ENCODE measurements at places on chromosomes 12 and 14.

GRCh38 chr12:61797266-61797665 lies 462.9 kb upstream of the USP15 start:
- no peak for DNase-seq

- no peak for DNase-seq
Measured at GRCh38 chr14:104288272-104288671, 149.9 kb downstream of the KIF26A start.

DNA sequence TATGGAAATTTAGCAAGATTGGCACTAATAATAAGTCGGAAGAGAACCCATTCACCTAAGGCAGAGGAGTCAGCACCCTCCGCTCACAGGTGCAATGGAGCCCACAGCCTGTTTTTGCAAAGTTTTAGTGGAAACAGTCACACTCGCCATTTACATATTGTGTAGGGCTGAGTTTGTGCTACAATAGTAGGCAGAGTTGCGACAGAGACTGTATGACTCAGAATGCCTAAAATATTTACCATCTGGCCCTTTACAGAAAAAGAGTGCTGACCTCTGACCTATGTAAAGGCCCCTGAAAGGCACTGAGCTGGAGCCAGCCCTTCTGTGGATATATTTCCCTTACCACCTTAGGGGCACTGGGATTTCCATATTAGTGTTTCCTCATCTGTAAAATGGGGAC lies 79.0 kb downstream of the PRIMA1 start:
- no peak for DNase-seq

- no peak for DNase-seq
Measured at GRCh38 chr14:91847693-91848092, 19.6 kb downstream of the TC2N start.

- DNase-seq = no peak
Measured at GRCh38 chr12:104154806-104155205, 16.8 kb upstream of the NFYB start.

DNA sequence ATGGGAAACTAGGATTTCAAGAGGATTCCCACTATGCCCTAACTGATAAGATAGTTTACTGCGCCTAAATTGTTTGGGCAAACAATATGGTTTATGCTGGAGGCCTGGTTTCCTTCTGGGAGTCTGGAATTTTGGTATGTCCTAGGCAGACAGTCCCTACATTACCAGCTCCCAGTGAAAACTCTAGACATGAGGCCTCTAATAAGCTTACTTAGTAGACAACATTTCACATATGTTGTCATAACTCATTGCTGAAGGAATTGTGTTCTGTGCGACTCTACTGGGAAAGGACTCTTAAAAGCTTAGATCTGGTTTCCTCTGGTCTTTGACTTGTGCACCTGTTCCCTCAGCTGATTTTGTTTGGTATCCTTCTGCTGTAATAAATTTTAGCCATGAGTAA lies 18.0 kb upstream of the PRPF39 start:
- DNase-seq = no peak

DNA sequence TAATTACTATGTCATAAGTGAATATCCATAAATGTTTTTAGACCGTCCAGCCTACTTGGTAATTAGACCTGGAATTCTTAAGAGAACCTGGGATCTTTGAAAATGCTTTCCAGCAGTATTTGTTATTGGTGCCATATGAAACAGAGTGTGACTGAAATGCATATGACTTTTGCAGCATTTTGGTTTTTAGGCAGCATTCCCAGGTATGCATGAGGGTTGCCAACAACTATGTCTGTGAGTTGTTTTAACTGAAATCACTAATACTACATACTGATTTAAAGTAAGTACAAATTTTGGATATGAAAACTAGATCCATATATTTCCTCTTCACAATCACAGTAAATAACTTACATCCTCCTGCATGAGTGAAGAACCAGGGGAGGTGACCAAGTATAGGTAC lies 437.7 kb upstream of the FAR2 start:
- DNase-seq = no peak

DNA sequence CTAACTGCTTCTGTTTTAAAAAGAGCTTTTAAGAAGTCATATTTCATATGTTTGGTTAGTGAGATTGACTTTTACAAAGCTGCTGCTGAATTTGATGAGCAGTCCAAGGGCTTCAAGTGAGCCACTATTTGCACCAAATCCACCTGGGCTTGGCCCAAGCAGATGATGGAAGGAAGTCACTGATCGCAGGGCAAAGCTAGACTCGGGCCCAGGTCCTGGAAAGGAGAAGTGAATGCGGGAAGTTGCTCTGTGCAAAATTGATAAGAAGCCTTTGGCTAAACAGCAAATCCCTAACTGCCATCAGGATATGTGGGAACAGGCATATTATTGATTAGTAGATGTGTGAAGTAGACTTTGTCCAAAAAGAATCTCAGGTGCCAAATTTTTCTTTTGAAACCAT lies 30.5 kb downstream of the PLXNC1 start:
- DNase-seq = no peak

GRCh38 chr14:55838529-55839052 lies 258.6 kb downstream of the KTN1 start:
- DNase-seq = no peak

DNA sequence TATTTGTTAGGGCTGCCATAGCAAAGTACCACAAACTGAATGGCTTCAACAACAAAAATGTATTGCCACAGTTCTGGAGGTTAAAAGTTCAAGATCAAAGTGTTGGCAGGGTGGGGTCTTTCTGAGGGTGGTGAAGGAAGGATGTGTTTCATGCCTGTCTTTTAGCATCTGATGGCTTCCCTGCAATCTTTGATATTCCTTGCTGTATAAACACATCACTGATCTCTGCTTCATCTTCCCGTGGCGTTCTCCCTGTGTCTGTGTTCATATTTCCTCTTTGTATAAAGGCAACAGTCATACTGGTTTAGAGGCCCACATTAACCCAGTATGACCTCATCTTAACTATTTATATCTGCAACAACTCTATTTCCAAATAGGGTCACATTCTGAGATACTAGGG lies 167.5 kb downstream of the BTG1 start:
- DNase-seq = no peak

DNA sequence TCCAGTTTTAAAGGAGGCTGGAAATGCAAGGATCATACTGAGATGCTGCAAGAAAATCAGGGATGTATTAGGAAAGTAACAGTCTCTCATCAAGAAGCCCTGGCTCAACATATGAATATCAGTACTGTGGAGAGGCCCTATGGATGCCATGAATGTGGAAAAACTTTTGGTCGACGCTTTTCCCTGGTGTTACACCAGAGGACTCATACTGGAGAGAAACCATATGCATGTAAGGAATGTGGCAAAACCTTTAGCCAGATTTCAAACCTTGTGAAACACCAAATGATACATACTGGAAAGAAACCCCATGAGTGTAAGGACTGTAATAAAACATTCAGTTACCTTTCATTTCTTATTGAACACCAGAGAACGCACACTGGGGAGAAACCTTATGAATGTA lies 24.5 kb downstream of the ZNF891 start:
- no peak for DNase-seq

- DNase-seq = no peak
Measured at GRCh38 chr12:68766646-68767045, 20.7 kb downstream of the SLC35E3 start.

GRCh38 chr12:70645494-70646317 lies 8.5 kb upstream of the PTPRB start:
- DNase-seq = no peak

GRCh38 chr14:68820119-68820518 lies 27.3 kb upstream of the ZFP36L1 start:
- DNase-seq = no peak

- no peak for DNase-seq
Measured at GRCh38 chr12:111209811-111210210, 159.1 kb downstream of the PHETA1 start.

DNA sequence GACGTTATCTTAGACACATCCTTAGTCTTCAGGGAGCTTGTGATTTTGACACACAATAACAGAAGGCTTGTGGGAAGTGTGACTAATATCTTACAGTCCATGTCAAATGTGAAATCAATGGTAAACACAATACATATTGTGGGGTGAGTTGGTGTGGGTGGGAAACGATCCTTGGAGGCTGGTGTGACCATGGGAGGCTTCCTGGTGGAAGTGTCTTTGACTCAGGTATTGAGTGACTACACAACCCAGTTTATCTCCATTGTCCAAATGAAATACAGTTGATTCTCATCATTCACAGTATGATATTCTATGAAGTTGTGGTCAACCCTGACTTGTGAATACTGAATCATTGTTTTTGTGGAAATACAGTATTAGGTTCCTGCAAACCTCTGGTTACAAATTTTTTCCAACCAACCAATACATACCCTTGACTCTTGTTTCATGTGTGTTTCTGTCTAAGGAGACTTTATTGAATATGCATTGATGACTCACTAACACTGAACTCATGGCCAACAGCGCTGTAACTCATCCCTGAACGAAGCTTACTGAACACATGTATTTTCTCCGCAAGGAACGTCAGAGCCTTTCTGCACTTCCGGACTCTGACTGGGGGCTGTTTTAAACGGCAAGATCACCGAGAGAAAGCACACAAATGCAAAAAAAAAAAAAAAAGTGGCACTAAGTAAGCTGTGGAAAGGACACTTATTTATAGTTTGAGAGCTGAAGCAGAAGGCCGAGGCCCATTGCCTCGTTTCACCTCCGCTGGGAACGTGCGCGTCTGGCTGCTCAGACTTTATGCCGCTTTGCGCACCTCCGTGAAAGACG lies 59.0 kb downstream of the CLMN start:
- no peak for DNase-seq

DNA sequence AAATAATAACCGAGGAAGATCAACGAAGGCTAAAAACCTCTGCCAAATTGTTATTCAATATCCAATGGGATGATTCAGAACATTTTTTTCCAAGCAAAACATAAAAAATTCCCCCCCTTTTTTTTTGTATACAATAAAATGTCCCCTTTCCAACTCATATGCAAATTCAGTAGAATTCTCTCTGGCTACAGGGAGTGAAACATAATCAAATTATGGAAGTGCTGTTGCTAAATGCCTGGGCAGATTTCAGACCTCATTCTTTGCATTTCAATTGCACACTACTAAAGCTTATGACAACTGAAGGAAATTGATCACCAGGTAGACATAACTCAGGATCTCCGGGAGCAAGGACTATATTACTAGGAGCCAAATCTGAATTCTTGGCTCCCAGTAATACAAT lies 51.0 kb downstream of the LMNTD1 start:
- DNase-seq = no peak

GRCh38 chr14:64948612-64949210 lies 6.2 kb upstream of the GPX2 start:
- no peak for DNase-seq

- no peak for DNase-seq
Measured at GRCh38 chr14:41187868-41188267, 418.8 kb upstream of the LRFN5 start.

DNA sequence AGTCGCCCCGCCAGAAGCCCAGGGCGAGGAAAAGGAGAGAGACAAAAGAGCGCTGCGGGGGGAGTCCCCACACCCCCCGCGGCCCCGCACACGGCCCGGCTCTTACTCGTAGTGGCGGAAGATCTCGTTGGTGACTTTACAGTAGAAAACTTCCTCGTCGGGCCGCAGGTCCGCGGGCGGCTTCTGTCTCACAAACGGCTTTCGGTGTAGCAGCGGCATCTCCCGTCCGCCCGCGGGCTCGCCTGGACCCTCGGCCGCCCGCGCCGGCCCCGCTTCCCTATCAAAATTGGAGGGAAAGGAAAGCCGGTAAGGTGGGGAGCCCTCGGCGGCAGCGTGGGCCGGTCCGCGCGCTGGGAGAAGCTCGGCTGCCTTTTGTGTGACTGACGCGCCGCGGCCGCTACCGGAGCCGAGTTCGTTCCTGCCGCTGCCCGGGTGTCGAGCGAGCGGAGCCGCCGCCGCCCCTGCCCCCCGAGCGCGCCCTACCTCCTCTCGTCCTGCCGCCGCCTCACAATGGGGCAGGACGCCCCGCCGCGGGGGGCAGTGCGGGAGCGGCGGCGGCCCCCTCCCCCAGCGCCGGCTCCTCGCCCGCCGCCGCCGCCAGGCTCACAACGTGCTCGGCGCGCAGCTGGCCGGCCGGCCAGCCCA lies 652 bp downstream of the BAZ1A start:
- peak; percentile 57 for DNase-seq

DNA sequence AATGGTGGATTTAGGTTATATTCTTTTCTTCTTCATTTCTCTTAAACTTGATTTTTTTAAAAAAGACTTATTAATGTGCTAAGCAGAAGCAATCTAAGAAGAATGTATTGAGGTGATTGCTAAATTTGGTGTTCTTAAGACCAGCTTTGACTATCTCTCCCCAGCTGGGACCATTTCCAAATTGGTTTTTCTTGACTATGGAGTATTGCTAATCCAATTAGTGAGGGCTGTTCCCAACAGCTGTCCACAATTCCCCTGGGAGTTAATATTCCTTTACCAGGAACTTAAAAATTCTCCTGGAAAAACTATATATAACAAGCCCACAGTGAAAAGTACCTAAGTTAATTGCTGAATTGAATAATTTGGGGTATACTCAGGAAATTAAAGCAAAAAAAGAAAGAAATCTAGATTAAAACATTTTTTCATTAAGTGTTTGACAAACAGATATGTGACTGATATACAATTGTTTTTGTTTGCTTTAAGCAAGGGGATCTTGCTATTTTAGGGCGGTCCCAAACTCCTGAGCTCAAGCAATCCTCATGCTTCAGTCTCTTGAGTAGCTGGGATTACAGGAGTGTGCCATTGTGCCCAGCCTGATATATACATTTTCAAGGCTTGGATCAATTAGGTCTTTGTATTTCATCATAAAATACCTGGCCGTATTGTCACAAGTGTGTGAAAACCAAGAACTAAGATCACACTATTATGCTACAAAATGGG lies 105.0 kb downstream of the FAR2 start:
- no peak for DNase-seq

DNA sequence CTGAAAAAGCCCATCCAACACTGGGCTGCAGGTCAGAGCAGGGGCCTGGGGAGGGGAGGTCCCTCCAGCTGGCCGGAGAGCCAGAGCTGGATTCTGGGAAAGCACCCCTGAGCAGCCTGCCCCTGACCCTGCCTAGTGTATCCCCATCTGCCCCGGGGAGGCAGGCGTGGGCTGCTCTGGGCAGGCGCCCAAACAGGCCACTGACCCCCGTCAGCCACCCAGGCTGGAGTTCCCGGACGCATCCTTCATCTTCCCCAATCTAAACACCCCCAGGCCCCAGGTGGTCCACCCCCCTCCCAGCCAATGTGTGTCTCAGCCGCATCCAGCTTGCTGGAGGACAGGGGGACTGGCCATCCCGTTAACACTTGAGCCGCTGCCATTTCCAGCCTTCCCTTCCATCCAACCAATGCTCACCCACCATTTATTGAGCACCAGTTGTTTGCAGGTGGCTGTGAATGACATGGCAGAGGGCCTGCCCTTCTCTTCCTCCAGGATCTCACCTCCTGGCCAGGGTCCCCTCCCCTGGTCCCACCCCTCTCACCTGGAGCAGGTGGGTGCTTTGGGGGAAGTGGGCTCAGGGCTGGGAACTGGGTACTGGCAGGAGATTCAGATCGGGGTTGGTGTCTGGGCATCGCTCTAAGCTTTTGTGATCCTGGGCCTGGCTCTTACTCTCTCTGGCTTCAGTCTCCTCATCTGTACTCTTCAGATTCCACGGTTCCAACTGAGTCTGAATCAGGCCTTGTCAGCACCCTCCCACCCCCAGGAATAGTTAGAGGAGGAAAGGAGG lies 743 bp upstream of the DTX1 start:
- DNase-seq = no peak

- DNase-seq = no peak
Measured at GRCh38 chr12:28870839-28871440, 278.1 kb upstream of the FAR2 start.

- no peak for DNase-seq
Measured at GRCh38 chr12:53214687-53215455, 7.8 kb upstream of the ITGB7 start.

GRCh38 chr14:96407935-96408570 lies 16.1 kb downstream of the AK7 start:
- DNase-seq = no peak
